Activated T-cell treated with anti-CD3 and anti-CD28 coated beads, Interleukin-2, amount 50 U/mL, for 4 hours (primary cell): ENCODE measurements at places on chromosomes 2 and 18.

DNA sequence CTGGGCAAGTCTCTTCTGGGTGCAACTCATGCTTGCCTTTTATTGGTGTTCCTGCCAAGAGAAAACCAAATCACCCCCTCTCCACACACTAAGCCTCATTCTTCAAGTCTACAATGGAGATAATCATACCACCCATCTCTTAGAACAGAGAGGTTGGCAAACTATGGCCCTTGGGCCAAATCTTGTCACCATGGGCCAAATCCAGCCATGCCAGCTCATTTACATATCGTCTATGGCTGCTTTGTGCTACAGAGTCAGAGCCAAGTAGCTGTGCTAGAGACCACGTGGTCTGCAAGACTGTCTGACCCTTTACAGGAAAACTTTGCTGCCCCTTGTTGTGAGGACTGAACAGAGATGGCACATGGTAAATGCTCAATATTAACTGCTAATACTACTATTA, 270.3 kb upstream of the PARD3B start:
- no peak for DNase-seq

DNA sequence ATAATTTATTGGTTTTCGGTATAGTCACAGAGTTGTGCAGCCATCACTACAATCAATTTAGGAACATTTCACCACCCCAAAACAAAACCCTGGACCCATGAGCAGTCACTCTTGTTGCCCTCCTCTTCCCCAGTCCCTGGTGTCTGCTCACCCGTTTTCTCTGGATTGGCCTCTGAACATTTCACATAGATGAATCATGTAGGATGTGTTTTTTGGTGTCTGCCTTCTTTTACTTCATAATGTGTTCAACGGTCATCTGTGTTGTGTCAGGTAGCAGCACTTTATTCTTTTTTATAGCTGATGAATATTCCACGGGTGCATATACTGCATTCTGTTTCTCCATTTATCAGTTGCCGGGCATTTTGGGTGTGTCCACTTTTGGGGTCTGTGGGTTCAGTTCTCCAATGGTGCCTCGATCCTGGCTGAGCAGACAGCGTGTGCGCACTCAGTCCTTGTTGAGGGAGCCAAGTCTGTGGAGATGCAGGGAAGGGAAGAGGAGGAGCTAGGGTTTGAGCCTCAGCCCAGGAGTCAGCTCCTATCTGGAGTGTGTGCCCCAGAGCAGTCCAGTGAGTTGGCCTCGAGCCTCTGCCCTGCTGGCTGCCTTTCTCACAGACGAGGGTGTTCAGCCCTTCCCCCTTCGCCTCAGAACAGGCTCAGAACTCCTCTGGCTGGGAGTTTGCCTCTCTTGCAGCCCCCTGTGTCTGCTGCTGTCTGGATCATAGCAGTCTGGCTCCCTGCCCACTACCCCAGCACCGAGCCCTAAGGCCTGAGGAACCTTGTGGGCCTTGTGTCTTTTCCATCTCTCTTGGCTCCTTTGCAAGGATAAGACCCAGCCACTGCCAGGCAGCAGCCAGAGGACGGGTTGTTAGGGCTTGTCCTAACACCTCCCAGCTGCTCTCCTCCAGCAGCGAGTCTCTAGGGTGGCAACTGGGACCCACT, 18.0 kb downstream of the C2orf74 start:
- no peak for DNase-seq

- DNase-seq, result no peak
Measured at GRCh38 chr2:75221862-75222261, 22.5 kb upstream of the TACR1 start.

DNA sequence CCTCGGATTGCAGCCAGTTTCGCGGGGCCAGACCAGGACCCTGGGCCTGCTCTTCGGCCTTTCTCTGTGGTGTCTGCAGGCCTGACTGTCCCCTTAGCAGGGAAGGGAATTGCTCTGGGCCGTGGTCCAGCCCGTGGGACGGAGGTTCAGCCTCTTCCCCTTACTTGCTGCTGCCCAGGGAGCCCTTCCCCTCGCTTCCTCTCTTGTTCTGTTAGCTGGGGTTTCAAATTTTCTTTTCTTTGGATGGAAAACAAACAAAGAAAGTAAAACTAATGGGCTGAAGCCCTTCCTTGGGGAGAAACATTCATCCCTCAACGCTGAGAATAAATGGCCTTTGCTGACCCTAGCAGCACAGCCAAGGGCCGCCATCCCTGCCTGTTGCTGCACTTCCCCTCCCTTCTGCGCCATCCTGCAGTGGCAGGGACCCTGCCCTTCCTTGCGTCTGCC, 52.4 kb downstream of the ASAP2 start:
- DNase-seq, result no peak
